ENCODE measurements at places on chromosomes 3 and 15. TPM values are rescaled to one million over a fixed set of nuclear protein-coding genes. Genes with fewer than 3 reads are reported as not detected.

The MUC13 gene
- polyA plus RNA-seq = not detected

The C3orf80 gene
- 0.34 TPM for polyA plus RNA-seq

DNA sequence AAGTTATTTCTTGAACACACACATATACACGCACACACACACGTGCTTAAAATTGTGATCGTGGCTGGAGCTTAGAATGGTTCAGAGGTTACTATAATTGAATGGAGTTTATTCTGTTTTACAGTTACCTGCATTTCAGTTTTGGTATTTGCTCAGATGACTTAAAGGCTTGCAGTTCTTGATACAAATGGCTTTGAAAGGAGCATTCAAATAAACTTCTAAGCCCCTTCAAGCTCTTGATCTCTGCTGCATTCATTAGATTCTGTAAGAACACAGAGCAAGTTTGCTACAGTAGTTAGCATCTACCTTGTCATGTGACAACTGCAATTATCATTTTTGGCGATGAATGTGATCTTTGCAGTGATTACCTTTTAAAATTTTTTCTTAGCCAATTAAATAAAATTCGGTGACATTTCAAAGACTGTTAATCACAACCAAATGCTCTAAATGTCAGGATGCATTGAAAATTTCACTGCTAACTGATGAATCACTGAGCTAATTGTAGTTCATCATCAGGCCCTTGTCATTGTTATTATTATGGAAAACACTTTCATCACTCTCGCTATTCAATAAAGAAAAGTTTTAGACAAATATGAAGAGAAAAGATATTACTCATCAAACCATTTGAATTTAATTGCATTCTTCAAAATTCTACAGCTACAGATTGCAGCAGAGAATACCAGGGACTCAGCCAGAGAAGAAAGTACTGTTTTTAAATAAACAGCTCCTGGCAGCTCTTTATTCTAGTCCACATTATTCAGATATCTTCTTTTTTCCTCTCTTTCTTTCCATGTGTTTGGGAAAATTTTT is 296.1 kb downstream of the LRTM1 start:
- no peak for DNase-seq

DNA sequence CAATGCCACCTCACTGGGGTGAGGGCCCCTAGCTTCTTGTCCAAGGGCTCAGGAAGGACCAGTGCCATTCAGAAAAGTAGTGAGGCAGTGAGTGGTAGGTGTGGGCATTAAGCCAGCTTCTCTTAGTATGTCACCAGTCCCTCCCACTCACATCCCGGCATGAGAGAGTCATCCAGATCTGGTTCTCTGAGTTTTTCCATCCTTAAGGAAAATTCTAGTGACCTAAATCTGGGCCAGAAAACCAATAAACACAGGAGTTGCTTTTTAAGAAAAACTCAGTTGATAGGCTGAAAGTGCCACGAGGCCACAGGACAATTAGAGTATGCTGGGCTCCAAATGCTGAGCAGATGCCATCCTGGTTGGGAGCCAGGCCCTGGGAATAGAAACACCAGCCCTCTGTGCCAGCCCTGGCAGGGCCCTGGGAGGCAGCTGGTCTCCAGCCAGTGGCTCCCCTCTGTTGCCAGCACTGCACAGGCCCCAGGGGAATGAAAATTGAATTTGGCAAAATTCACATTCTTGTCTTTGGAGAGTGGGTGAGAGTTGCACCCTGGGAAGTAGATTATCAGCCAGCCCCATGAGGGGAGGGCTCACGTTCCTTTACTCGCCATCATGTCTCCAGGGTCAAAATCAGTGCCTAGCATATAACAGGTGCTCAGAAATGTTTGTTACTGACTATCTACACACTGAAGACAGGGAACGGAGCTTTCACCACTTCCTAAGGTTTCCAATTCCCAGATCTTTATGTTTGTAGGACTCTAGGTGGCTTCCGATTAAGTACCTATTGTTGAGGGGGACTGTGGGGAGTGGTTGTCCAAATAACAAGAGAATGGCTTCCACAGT is 52.8 kb downstream of the FAM43A start:
- no peak for DNase-seq

DNA sequence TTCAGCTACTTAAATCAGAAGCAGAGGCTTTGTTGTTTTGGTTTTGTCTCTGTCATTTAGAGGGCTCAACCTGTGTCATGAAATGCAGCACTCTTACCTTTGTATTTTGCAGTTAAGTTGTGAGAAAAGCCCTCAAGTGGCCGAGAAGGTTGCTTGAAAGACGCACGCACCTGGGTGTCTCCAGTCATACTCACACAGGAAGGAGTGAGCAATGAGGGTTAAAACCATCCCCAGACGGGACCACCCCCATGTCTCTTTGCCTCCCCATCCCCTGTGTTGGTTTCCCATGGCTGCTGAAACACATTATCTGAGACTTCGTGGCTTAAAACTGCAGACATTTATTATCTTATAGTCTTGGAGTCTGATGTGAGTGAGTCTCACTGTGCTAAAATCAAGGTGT is 376.1 kb upstream of the CFAP20DC start:
- DNase-seq = no peak

The ZPLD1 gene
- polyA plus RNA-seq = 0.12 TPM

GRCh38 chr3:149277331-149277813 is 55.7 kb upstream of the CP start:
- no peak for DNase-seq

GRCh38 chr3:119099785-119100184 is 46.2 kb upstream of the TEX55 start:
- DNase-seq = no peak

The CLEC3B gene
- polyA plus RNA-seq = 76.6 TPM

- DNase-seq = no peak
Measured at GRCh38 chr15:94229591-94230369, 1.6 kb upstream of the MCTP2 start.

DNA sequence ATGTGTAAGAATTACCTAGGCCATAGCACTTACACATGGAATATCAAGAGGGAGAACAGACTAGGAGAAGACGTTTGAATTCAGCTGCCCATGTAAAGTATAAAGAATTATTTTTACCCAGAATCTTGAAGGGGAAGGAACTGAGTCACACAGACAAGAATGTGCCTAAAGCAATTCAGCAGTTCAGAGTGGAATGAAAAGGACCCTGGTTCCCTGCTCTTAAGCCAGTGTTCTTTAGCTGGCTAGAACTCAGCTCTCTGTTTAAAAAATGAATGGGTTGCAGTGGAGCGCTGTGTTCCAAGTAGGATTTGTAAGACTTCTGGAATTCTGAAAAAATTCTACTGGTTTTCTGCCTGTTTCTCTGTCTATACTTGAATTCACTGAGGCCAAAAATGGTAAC is 440.2 kb downstream of the LPP start:
- DNase-seq = no peak

DNA sequence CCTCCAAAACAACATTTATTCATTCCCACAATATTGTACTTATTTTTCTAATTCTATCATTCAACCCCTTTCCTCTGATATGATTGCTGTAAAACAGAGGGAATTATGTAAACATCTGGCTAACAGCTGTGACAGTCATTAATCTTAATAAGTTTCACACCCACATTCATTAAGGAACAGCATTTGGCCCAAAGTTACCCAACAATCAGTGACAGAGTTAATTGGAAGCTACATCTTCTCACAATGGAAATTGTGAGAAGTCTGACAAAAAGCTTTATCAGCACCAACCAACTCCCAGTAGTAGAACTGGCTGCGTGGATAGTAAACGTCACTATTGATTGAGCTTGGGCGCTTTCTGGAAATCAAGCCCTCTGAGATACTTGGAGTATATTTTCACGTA is 165.8 kb upstream of the SLC24A5 start:
- no peak for DNase-seq

DNA sequence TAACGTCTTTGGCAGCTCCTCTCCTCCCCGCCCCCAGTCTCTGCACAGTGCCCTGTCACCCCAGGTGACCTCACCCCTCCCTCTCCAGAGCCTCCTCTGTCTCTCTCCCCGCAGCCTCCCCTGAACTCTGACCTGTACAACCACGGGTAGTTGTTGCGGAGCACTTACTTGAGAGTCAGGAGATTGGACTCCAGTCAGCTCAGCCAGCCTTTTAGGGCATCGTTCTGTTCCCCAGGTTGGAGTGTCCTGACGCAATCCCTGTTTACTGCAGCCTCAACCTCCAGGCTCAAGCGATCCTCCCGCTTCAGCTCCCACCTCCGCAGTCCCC is 177.7 kb downstream of the UACA start:
- DNase-seq = no peak

- no peak for DNase-seq
Measured at GRCh38 chr3:143786219-143787191, 61.8 kb downstream of the SLC9A9 start.

The SPTBN5 gene
- polyA plus RNA-seq = 3.6 TPM

The RAF1 gene
- 108 TPM for polyA plus RNA-seq

The MB21D2 gene
- polyA plus RNA-seq = 16.7 TPM

GRCh38 chr3:108894981-108895380 is 58.7 kb downstream of the GUCA1C start:
- no peak for DNase-seq

DNA sequence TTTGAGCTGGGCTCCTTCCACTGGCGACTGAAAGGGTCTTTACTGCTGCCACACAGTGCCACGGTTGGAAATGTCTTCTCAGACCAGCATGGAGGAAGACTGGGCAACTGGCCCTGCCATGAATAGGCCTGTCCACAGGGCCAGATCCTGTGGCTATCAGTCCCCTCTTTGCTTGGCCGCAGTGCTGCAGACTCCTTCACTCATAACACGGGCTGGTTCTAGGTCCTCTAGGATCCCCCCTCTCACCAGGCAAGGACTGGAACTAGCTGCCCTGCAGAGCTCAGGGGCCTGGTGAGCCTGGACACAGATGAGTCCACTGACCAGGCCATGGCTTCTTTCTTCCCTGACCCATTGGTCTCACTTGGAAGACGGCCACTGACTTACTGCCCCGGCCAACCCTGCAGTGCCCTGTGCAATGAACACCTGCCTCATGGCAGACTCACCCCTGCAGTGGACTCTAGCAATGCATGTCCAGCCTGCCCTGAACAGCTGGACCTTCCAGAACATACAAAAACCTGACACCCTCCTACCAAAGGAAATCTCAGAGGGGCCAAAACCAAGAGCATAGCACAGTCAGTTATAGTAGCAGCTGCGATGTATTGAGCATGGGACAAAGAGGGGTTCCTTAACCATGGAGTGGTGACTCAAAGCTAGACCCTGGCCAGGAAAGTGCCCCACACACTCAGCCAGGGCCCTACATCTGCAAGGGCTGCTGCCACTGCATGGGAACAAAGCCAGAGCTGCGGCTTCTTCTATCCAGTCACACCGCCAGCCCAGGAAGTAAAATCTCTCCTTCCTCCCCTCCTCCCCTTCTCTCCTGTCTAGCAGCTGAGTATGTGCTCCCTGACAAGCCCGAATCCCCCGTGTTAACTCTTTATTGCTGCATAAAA is 72.1 kb upstream of the ITGA11 start:
- DNase-seq = no peak

The SLC12A1 gene
- 433 TPM for polyA plus RNA-seq

DNA sequence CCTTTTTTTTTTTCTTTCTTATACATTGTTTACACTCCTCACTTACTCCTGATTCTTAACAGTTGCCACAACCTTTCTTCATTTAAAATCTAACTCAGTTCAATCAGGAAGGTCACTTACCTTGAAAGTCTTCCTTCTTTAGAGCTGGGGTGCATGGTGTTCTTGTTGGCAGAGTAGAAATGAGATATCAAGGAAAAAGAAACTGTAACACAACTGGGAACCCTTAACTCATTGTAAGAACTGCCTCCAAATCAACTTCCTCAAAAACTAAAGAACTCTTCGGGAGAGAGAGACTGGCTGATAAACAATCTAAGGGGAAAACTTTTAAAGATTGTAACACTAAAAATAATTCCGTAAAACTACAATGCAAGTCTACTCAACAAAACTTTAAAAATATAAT is 1.4 kb upstream of the APPL1 start:
- no peak for DNase-seq

The C2CD4B gene
- polyA plus RNA-seq = 0.59 TPM

DNA sequence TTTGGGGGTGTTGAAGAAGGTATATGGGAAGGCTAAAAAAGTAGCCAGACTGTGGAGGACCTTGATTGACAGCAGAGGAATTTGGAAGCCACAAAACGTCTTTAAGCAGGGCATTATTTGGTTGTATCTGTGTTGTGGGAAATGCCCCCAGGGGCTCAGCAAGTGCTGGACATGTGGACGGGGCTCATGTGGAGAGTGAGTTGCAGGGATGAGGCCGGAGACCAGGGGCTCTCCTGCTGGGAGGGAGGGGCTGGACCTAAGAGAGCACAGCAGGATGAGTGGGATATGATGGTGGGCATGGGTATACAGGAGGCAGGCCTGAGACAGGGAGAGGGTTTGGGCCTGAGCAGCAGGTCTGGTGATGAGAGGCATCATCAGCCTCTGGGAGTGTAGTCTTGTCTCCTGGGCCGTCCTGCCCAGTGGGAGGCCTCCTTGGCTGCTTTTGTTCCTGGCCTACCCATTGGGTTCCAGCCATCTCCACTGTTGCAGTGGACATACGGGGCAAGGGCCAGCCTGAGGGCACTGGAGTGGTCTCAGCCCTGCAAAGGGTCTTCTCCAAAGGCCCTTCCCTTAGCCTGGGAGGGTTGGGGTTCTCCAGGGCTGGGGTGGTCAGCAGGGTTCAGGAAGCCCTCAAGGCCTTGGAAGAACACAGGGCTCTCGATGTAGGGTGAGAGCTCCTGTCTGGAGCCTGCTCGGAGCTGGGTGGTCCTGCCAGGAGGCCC is 27.5 kb downstream of the ACAD9 start:
- no peak for DNase-seq

- DNase-seq = no peak
Measured at GRCh38 chr15:93415576-93415975, 326.6 kb upstream of the RGMA start.

The ANKUB1 gene
- 0.63 TPM for polyA plus RNA-seq

DNA sequence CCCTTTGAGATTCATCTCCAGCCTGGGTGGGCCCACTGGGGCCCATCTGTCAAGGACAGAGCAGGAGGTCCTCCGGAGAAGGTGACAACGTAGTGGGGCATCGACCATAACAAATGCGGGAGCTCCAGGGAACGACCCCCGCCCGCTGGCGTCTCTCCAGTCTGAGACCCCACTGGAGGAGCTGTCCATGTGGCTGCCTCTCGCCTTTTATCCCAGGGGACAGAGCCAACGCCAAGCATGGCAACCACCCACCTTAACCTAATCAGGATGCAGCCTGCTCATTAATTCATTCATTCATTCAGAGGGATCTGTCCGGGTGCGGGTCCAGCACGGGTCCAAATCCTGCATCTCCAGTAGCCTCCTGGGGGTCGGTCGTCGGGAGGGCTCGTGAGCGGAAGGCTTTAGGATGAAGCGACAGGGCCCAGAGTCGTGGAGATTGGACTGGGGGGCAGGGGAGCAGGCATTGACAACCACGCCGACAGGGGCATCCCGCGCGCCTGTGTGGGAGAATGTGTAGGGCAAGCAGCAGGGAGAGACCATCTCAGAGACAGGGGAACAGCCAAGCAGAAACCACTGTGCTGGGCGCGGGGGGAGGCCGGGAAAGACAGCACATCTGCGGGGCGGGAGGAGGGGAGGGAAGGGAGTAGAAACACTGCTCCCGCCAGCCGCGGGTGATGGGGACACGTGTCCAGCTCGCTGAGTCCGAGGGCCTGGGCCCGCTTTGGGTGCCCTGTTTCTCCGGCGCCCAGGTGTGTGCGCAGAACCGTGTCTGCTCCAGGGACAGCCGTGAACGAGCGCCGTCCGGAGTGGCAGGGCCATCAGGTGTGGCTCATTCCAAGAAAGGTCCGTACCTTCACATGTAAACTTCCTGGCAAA is 1.9 kb downstream of the PIGZ start:
- no peak for DNase-seq

GRCh38 chr3:55337641-55338180 is 149.4 kb downstream of the WNT5A start:
- no peak for DNase-seq

GRCh38 chr3:42829083-42829627 is 19.9 kb downstream of the ACKR2 start:
- no peak for DNase-seq

GRCh38 chr3:121698476-121698875 is 37.8 kb upstream of the HCLS1 start:
- DNase-seq = no peak
